Activated gamma-delta T cell treated with anti-CD3 and anti-CD28 coated beads, Interleukin-2, amount 50 U/mL, for 16 hours (primary cell): ENCODE measurements at places on chromosomes 1 and 21.

DNA sequence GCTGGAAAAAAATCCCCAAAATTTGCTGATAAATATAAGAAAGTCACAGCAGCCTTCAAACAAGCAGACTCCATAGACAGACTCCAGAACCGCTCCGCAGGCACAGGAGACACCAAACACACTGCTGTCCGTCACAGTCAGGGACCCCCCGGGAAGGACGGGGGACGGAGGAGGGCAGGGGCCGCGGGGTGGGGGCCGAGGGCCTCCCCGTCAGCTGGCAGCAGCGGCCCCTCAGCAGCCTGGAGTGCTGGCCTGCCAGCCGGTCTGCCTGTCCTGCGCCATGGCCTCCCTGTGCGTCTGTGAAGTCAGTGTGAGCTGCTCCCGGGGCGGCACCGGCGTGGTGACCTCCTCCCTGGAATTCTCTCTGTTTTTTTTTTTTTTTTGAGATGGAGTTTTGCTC is 10.1 kb upstream of the C1orf159 start:
- no peak for DNase-seq

- no peak for DNase-seq
Measured at GRCh38 chr1:189868021-189868420, 609.6 kb downstream of the BRINP3 start.

DNA sequence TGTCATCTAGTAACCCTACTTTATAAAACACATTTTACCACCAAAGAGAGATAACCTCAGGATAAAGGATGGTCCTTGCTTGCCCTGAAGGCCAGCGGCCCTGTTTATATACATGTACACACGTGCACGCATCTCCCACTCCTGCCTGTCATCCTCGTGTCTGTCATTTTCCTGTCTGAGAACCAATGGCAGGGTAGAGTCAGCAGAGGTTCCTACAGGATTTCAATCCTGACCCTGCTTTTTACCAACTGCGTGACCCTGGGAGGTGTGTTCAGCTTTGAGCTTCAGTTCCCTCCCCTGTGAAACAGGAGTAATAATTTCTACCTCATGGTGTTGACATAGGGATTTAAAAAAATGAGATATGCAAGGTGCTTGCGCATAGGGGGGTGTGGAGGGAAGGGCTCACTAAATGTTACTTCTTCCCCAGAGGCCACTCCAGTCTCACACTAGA is 12.3 kb upstream of the RASSF5 start:
- no peak for DNase-seq

DNA sequence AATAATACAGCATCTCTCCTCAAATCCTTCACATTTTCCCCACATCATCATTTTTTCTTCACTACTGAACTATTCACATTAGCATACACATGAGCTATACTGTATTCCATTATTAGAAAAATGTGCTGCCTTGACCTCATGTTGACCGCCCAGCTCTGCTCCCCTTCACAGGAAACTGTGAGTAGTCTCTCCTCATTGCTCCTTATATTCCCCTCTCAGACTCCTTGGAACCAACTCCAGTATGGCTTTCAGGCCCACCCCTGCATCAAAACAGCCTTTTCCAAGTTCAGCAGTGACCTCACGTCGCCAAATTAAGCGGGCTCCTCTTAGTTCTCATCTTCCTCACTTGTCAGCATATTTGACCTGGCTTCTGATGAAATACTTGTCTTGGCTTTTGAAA is 59.2 kb upstream of the SPAG17 start:
- DNase-seq = no peak

DNA sequence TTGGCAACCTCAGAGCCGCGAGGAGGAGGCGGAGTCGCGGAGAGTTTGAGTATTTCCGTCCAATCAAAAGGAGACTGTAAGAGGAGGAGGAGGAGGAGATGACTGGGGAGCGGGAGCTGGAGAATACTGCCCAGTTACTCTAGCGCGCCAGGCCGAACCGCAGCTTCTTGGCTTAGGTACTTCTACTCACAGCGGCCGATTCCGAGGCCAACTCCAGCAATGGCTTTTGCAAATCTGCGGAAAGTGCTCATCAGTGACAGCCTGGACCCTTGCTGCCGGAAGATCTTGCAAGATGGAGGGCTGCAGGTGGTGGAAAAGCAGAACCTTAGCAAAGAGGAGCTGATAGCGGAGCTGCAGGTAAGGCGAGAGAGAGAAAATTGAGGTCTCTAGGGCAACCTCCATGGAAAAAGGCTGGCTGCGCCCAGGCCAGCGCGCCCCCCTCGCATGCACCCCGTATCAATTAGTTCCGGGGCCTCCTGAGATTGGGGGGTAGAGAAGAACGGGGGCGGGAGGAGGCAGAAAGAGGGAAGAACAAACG is at the start of gene PHGDH:
PHGDH (plus strand) TSS at position 131 of the 538 bp plus-strand sequence; CDS start at position 220, 89 bp downstream.
- peak; percentile 4 for DNase-seq

DNA sequence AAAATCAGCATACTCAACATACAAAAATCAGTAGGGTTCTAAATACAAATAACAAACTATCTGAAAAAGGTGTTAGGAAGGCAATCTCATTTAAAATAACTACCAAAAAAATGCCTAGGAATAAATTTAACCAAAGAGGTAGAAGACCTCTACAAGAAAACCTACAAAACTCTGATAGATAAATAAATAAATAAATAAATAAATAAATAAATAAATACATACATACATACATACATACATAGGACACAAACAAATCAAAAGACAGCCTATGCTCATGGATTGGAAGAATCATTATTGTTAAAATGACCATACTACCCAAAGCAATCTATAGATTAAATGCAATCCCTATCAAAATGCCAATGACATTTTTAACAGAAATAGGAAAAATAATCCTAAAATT is 194.7 kb downstream of the BARHL2 start:
- no peak for DNase-seq
